ENCODE measurements at places on chromosomes 6 and 20.

- no peak for DNase-seq
Observed at GRCh38 chr6:3222506-3223038, 4.9 kb downstream of the TUBB2B start.

DNA sequence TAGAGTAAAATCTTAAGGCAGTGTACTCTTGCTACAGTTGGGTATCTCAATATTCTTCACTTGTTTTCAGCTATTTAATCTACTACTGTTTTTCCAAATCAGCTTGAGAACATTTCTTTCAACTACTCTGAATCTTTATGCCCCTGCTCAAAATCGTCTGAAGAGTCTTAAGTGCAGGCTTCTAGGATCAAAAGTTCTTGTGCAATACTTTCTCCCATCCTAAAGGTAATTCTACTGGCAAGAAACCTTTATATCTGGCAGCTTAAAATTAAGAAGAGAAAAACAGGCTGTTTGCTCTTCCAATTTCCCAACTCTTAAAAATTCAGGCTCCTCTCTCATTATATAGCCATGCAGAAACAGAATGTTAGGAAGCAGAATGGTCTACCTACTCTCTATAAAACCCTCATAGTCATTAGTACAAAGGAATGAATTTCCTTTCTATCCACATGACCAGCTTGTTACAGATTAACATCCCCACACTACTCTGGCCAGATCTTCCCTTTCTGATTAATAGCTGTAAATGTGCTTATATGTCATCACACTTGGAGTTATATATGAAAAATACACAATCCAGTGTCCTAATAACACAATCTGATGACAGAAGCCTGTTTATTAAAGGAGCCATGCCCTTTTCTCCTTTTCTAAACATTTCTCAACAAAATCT lies 122.2 kb upstream of the FAM184A start:
- DNase-seq, result no peak

DNA sequence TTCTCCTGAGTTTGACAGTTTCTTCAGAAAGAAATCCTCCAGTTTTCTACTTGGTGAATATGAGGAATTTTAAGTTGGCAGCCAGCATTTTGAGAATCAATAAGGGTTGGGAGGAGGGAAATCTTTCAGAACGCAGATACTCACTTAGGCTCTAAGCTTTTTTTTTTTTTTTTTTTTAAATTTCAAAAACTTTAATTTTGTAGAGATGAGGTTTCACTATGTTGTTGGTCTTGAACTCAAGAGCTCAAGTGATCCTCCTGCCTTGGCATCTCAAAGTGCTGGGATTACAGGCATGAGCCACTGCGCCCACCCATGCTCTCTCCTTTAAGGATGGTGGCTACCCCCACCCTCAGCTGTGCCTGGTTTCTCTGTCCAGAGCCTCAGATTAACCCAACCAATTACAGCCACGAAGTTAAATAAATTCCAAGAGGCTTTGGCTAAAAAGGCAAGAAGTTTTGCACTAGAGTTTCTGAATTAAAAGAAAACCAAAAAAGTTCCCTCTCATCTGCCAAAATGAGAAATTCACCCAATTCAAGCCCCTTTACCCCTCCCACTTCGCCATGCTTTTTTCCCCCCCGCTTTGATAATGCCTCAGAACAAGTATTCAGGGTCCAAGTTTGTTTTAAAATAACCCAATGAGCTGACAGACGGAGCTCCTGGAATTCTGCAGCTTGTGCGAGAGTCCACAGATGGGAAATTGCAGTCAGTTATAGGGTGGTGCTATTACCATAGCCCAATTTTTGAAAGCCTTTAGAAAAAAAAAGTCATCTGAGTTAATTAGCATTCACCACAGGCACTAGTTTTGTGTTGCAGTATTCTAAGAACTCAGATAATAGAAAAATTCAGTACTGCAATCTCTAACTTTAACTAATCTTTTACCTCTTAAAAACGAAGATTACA lies 94.3 kb upstream of the BEND3 start:
- DNase-seq, result no peak

DNA sequence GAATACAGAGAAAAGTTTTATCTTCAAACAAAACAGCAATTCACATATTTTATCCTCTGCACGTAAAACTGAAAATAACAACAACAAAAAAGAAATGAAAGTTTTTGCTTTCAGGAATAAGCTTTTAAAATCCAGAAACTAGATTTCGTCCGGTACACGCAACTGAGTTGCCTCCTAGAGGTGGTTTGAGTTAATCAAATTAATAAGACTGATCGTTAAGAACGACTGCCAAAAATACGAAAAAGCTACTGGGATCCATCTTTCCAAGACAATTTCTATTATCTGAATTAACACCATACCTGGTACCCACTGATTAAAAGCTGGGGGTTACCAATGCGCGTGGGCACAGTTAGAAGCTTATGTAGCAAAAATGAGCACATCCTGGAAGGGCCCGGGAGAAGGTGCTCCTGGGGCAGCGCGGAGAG lies 669 bp downstream of the PDCD2 start:
- no peak for DNase-seq

All from T follicular helper cell (primary cell).